Spinal cord (tissue), 10 donors: ENCODE measurements at places on chromosomes 5 and 9. TPM values are rescaled to one million over a fixed set of nuclear protein-coding genes. Genes with fewer than 3 reads are reported as not detected.

DNA sequence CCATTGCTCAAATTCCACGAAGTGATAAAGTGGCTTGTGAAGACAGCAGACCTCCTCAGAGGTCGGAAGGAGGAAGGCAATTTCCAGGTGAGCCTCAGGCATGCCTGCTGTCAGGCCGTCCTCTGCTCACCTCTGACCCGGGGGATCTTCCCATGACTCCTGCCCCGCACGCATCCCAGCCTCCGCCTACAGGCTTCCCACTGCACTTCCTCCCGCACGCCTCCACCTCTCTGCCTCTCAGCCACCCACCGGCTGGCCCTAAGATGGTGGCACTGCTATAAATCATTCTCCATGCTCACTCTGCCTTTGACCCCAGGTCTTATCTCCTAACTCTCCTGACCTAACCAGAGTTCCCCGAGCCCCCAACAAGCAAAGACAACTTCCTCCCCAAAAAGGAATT lies 49.4 kb upstream of the DNAH5 start:
- no peaks in the 10 kb centered on the region for H3K36me3 ChIP-seq
- no peaks in the 10 kb centered on the region for H3K4me1 ChIP-seq
- H3K27ac ChIP-seq = no peak overlapping the region
- H3K27me3 ChIP-seq = no peaks in the 10 kb centered on the region

DNA sequence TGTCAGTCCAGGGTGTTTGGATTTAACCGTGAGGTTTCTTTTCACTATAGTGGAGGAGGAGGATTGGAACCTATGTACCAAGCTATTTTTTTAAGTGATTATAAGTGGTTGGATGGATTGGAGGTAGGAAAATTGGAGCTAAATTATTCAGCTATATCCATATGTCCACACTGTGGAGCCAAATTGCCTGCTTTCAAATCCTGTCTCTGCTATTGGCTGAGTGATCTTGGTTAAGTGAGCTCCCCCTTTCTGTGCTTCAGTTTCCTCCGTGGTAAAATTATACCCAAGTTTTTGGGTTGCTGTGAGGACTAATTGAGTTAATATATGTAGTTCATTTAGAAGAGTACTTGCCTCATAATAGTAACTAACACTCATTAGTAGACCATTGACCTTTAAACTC lies 2.5 kb downstream of the CENPP start:
- H3K27ac ChIP-seq = no peak overlapping the region
- no peaks in the 10 kb centered on the region for H3K27me3 ChIP-seq
- DNase-seq = no peak
- peaks cover 4% of the 10 kb centered on the region for H3K4me1 ChIP-seq

DNA sequence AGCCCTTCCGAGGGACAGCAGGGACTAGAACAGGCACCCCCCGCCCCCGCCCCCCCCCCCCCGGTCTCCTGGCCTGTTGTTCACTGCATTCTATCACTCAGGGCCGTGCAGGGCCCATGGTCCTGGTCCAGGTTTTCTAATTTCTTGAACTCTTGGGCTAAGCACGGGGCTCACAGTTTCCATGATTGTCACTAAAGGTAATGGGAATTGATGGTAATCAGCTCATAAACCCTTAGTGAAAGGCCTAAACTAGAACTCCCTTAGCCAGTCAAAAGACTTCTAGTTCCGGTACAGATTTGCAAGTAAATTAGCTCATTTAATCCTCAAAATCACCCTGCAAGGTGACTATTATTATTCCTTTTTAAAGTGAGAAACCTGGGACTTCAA lies 14.7 kb upstream of the PWWP2A start:
- no peak overlapping the region for H3K4me3 ChIP-seq
- H3K27ac ChIP-seq = no peak overlapping the region
- no peak for DNase-seq
- peaks cover 8% of the 10 kb centered on the region for H3K4me1 ChIP-seq
- no peaks in the 10 kb centered on the region for H3K27me3 ChIP-seq

GRCh38 chr5:109640976-109641375 lies 48.8 kb upstream of the MAN2A1 start:
- H3K4me3 ChIP-seq = no peak overlapping the region
- DNase-seq = no peak
- no peaks in the 10 kb centered on the region for H3K36me3 ChIP-seq
- no peak overlapping the region for H3K27ac ChIP-seq

DNA sequence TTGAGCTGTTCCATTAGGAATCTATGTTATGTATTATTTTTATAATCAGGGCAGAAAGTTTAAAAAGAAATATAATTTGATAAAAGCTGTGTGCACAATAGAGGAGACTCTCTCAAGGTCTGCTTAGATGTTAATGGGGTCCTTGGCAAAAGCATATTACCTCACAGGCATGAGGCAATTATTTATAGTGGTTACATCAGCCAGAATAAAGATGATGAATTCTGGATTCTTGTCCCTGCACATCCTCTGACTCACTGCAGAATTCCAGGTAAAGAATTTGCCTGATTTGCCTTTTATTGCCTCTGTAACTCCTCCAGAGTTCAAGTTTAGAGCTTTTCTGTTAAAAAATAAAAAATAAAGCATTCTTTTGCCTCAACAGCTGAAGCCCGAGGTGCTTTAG lies 253.6 kb downstream of the MAST4 start:
- no peak overlapping the region for H3K4me3 ChIP-seq
- no peaks in the 10 kb centered on the region for H3K4me1 ChIP-seq

DNA sequence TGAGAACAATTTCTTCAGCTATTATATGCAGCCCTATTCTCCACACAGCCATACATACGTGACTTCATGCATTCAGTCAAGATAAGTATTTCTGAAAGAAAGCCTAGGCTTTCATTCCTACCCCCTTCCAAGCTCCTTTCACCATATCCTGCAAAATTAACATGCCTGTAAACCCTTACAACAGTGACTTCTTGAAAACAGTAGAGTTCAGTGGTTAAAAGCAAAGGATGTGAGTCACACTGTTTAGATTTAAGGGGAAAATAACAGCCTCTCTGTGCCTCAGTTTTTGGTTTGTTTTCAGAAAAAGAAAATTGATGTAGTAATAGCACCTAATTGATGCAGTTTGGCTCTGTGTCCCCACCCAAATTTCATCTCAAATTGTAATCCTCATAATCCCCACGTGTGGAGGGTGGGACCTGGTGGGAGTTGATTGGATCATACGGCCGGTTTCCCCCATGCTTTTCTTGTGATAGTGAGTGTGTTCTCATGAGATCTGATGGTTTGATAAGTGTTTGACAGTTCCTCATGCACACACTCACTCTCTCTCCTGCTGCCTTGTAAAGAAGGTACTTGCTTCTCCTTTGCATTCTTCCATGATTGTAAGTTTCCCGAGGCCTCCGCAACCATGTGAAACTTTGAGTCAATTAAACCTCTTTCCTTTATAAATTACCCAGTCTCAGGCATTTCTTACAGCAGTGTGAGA lies 264.8 kb downstream of the CETN3 start:
- no peaks in the 10 kb centered on the region for H3K27me3 ChIP-seq
- H3K4me1 ChIP-seq = no peaks in the 10 kb centered on the region
- no peak overlapping the region for H3K4me3 ChIP-seq
- no peak for DNase-seq
- no peak overlapping the region for H3K27ac ChIP-seq

DNA sequence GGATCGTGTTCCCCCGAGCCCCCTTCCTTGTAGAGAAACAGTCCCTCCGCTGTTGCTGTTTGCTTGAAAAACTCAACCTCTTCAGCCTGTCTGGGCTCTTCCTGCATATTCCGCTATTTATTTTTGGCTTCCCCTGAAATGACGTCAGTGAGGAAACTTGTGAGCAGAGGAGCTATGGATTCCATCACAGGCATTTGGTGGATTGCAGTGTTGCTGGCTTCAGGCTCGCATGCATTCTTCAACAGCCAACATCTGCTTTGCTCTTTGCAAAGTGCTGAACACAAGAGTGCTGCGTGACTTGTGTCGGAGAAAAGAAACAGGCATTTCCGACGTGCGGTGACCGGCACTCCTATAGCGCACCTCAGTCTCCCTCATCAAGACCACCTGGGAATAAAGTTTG lies 232.7 kb downstream of the RFK start:
- no peak for DNase-seq
- H3K4me3 ChIP-seq = no peak overlapping the region
- peaks cover 6% of the 10 kb centered on the region for H3K36me3 ChIP-seq
- peaks cover 9% of the 10 kb centered on the region for H3K4me1 ChIP-seq
- no peak overlapping the region for H3K27ac ChIP-seq
- H3K27me3 ChIP-seq = no peaks in the 10 kb centered on the region

Gene PCDHB8
- total RNA-seq = 1.9 TPM

Gene LTC4S
- 1.9 TPM for total RNA-seq

Gene BNC2
- total RNA-seq = 26.2 TPM
